M059J (cell line): ENCODE measurements at places on chromosomes 5 and 9. TPM values are rescaled to one million over a fixed set of nuclear protein-coding genes. Genes with fewer than 3 reads are reported as not detected.

- DNase-seq: peak; percentile 92
Observed at GRCh38 chr9:121888438-121888775, 204.7 kb downstream of the TTLL11 start.

- DNase-seq: no peak
Observed at GRCh38 chr5:114500756-114501155, 138.9 kb downstream of the KCNN2 start.

GRCh38 chr5:131019111-131019510 is 145.9 kb downstream of the HINT1 start:
- no peak for DNase-seq

DNA sequence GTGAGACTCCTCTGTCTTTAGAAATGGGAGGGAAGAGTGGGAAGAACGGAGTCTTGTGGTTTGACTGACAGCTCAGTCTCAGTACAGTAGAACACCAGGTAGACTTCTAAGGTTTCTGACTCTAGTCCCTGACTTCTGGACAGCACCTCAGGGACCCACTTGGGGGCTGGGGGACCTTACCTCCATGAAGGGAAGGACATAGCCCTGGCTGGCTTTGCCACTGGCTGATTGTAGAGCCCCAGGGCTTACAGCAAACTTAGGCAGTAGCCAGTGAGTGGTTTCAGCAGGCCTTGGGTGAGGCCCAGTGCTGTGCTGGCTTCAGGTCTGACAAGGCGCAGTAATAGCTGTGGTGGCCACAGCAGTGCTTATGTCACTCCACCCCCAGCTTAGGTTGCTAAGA is 290.0 kb upstream of the PRR16 start:
- no peak for DNase-seq

MEIKIN gene
- not detected in 2 replicates for total RNA-seq

MBLAC2 gene
- total RNA-seq: 2.5 and 2.6 TPM in 2 replicates
